ENCODE measurements at places on chromosomes 2 and 18.

DNA sequence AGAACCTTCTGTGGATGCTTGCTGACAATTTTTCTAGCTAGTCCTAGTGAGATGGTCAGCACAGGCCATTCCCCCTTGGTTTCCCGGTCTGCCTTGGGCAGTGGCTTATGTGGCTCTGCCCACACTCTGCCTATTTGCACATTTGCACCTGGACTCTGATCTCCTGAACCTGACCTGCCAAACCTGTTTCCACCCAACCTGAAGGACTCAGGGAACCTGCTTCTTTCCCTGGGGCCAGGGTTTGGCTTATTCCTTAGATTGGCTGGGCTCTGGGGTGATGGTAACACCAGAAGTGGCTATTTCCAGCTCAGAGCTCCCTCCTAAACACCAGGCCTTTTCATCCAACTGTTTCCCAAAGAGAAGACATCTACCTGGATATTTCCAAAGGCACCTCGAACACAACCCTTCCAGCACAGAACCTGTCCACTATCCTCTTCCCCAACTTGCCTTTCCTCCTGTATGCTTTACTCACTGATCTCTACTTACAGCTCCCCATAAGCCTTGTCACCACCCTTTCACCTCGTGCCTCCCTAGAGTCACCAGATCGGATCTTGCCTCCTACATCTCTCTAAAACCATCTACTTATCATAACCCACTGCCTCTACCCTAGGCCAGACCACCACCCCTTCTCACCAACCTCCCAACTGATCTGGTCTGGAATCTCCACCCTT is 5.8 kb upstream of the MTA3 start:
- DNase-seq = no peak

DNA sequence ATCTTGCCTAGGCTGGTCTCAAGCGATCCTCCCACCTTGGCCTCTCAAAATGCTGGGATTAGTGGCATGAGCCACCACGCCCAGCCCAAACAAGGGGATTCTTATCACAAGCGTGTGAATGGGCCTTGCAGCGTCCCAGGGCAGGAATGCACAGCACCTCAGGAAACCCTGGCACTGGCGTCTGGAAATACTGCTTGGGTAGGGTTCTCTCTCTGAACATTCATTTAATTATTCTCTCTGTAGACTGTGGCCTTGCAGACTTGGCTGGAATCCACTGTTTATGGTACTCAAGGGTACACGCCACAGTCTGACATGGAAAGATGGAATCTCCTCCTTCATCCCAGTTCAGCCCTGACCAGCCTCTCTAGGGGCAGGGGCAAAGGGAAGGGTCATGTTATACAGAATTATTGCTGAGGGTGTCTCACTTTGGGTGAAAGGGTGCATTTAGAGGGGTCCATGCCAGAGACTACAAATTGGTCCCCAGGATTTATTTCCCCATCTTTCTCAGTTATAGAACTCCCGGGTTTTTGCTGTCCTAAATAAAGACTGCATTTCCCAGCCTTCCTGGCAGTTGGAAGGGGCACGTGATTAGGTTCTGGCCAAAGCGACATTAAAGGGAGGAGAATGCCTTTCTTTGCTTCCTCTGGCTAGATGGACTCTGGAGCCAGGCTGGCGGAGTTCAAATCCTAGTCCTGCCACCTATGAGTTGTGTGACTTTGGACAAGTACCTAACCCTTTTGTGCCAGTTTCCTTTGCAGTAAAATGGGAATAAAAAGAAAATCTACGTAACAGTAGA is 147.2 kb upstream of the HAAO start:
- DNase-seq = no peak

- no peak for DNase-seq
Observed at GRCh38 chr2:197311421-197312033, 947 bp upstream of the ANKRD44 start.

DNA sequence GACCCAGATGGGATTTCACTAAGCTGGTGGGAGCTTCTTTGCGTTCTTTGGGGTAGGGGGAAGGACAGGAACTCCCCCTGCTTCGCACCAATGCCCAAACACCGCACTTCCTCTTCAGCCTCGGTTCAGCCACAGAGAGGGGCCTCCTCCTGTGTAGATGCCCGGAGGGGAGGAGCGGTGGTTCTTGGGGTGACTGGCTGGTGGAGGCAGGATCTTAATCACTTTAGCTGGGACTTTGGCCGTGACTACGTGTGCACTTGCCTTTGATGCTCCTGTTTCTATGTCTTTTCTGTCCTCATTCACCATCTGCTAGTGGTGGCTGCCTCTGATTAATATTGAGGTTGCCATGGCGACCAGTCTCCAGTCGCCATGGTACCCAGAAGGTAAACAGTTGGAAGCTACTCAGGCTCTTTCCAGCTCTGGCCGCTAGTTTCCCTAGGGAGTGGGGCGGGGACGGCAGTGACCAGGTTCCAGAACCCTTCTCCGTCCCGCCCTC is 1.9 kb downstream of the CNGA3 start:
- DNase-seq = no peak

DNA sequence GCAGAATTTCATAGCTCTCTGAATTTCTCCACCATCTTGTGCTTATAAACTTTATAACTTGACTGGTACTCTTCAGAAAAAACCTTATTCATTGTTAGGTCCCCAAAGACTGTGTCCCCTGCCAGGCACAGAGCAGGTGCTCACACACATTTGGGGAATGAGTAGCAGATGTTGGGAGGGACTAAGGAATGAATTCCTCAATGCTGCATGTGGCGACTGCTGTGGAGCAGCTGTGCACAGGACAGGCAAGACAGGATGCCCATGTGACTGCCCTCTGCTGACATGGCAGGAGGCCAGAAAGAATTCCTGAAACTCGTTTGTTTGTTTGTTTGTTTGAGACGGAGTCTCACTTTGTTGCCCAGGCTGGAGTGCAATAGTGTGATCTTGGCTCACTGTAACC is 122.3 kb upstream of the ITGA6 start:
- no peak for DNase-seq

Data from stimulated activated CD8-positive, alpha-beta memory T cell treated with anti-CD3 and anti-CD28 coated beads, Interleukin-7, amount 100 ng/mL, for 1 hour (primary cell).